CD4-positive, alpha-beta T cell (primary cell): ENCODE measurements at places on chromosomes 6 and 20.

DNA sequence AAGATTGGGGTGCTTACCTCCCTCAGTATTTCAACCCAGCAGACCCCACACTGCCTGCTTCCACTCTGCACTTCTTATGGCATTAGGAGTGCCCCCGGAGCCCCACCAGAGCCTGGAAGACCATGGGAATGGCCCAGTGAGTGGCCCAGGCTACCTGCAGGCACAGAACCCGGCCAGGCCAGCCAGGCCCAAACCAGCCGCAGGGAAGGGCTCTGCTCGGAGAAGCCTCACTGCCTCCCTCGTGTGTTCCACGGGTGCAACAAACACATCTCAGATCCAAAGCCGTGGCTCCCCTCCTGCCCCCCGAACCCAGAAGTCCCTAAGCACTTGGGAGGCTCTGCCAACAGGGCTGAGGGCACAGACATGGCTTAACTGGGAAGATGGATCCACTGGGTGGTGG lies 283.9 kb downstream of the CDH4 start:
- no peak for DNase-seq

DNA sequence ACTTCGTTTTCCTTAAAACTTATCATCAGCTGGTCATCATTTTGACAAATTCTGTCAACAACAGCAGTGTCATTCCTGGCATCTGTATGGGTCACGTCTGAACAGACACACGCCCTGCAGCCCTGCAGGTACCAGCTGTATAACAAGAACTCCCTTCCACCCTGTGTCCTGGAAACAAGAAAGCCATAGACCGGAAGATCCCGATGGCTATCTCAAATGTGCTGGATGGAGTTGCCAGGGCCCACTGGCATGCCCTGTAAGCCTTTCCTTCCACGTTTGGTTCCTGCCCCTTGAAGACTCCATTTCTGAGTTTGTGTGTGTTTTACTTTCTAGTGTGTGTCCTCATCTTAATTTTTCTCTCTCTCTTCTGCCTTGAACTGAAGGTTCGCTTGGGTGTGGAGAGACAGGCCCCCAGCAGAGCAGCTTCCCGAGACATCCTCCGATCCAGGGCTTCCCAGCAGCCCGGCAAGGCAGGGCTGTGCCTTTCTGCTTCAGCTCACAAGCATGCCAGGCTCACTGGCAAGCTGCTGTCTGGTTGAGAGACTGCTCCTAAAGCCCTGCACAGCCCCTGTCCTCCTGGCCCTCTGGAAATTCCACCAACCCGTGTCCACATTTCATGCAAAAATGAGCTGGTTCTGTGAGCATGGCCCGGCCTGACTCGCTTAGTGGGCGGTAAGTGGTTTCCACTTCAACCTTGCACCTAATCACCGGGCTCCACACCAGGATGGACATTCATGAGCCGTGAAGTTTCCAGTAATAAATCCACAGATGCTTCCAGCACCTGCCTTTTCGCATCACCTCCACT lies 8.7 kb downstream of the GFRA4 start:
- DNase-seq: no peak

- DNase-seq: peak; percentile 78
Measured at GRCh38 chr6:137589067-137589848, 95.1 kb upstream of the OLIG3 start.

DNA sequence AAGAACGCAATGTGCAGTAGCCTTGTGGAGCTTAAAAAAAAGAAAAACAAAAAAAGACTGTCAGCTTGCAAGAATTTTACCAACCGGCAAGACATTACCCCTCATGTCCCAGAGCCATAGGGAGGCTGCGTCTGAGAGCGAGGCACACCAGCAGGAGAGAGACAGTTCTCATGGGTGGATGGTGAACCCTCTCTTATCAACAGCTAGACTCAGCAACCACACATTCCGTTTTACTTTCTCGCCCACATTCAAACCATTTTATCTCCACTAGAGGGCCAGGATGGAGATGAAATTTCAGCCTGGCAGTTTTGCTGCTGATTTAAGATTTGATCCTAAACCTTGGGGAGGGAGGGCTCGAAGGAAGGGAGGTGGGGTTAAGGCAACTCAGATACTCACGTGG lies 247.0 kb downstream of the ATXN1 start:
- peak; percentile 7 for DNase-seq

DNA sequence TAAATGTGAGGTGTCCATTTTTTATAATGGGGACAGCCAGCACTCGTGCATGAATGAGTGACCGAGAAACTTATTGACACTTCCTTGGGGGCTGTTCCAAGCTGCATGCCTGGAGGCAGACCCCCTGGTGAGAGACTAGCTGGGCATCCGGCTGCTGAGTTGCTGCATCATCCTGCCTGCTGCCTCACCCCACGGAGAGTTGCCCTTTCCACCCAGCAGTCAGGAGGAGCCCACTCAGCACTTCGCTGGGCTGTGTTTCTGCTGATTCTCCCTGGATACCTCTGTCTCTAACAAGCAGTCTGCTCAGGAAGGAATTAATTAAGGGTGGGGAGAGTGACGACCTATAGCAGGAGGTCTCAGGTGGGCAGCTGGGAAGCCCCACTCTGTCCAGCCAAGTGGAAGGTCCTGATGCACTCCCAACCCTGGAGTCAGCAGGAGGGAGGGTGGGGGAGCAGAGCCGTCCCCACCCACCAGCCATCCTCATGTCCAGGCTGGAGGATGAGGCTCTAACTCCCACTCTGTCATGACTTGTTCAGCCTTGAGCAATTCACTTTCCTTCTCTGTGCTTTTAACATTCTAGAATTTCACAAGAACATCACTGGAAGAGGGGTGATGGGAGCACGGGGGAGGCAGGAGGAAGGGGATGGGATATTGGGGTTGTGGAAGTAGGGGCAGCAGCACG lies 177.3 kb downstream of the LRFN2 start:
- no peak for DNase-seq

GRCh38 chr6:25327432-25327831 lies 48.3 kb downstream of the CARMIL1 start:
- DNase-seq: no peak

- DNase-seq: no peak
Measured at GRCh38 chr6:136158387-136158821, 91.7 kb downstream of the MTFR2 start.

- no peak for DNase-seq
Measured at GRCh38 chr6:105677671-105678475, 275.0 kb upstream of the PREP start.

GRCh38 chr6:120202878-120203277 lies 853.3 kb upstream of the MAN1A1 start:
- DNase-seq: no peak

GRCh38 chr6:39102821-39103136 lies 12.2 kb downstream of the SAYSD1 start:
- DNase-seq: no peak

DNA sequence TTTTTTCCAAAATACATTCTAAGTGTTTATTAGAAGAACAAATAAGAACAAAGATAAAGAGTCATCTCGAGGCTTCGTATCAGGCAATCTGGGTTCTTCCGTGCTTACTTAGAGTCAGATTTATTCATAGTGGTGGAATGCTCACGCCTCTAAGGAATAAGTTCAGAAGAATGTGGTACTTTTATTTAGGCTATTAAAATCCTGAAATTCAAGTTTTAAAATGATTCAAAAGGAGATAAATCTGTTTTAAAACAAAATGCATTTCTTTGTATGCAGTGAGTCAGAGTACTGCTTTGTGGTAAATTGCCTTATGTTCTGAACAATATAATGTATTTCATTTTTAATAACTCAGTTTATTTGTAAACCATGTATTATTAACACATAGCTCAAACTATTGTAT lies 89.1 kb downstream of the FUT9 start:
- no peak for DNase-seq

DNA sequence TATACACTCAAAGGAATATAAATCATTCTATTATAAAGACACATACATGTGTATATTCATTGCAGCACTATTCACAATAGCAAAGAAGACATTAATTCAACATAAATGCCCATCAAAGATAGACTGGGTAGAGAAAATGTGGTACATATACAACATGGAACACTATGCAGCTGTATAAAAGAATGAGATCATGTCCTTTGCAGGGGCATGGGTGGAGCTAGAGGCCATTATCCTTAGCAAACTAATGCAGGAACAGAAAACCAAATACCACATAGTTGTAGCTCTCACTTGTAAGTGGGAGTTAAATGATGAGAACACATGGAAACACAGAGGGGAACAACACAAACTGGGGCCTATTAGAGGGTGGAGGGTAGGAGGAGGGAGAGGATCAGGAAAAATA lies 121.0 kb upstream of the LOC128125822 start:
- DNase-seq: no peak

DNA sequence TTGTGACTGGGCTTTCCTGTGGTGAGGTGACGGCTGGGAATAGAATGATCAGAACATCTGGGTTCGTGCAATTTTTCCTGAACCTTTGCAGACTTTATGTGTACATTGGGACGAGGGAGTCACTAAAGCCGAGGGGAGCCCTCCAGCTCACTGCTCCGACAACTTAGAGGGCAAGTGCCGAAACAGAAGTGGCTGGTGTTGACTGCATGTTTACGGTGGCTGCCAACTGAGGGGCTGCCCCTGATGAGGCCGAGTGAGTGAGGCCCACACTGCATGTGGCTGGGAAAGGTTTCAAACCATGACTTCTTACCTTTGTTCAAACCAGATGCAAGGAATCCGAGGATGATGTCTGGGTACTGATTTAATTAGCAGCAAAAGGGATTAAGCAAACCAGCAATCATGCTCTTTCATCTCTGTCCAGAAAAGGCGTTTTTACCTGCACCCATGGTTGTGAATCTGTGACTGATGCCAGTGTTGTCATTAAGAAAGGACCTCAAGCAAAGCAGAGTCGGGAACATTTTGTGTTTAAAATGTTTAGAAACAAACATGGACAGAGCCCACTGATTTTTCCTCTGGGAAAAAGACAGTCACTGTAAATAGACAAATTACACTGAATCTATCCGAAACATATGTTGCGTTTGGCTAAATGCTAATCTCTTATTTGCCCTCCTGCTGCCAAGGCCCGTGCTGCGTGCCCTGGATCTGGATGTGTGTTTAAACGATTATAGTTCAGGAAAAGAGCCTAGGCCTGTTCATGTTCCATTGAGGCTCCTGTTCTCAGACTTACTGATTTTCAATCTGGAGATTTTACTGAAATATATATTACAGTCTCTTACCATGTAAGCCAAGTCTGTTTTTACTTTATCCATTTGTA lies 105.1 kb downstream of the UST start:
- no peak for DNase-seq

- DNase-seq: no peak
Measured at GRCh38 chr6:165863801-165864200, 200.8 kb upstream of the PDE10A start.

DNA sequence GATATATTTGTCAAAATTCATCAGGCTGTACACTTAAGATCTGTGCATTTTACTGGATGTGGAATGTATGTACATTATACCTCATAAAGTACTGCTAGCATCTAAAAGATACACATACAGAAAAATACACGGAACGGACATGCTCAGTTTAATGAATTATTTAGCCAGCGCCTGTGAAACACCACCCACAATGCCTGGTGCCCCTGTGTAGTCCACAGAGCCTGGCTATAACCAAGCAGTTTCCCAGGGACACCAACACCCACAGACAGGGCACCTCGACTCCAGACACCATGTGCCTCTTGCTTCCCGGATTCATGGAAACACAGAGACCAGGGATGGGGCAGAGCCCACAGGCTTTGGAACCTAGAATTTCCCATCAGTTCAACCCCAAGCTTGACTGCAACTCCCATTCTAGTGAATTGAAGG lies 17.4 kb upstream of the ARMC12 start:
- no peak for DNase-seq

- peak; percentile 57 for DNase-seq
Measured at GRCh38 chr6:27894839-27895762, 17.1 kb downstream of the OR2B2 start.

- DNase-seq: no peak
Measured at GRCh38 chr20:47187450-47188195, 168.9 kb downstream of the ZMYND8 start.

DNA sequence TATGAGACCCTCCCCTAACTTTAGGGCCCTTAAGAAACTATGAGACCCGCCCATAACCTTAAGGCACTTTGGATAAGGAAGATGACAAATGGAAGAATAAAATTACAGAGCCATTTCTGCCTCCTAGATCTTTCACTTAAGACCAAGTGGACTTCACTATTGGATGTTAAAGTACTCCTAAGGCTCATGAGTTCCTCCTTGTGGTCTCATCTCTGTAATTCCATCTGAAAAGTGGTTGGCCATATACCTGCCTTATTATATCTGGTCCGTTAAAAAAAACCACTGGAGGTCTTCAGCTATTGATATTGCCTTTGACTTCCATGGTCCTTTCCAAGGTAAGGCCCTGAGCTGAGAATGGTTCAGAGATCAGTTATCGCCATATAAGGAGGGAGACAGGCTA lies 310.3 kb downstream of the EYA4 start:
- no peak for DNase-seq

- no peak for DNase-seq
Measured at GRCh38 chr20:46991168-46991567, 96.5 kb downstream of the EYA2 start.

- no peak for DNase-seq
Measured at GRCh38 chr20:60428651-60429050, 470.4 kb downstream of the CDH26 start.

GRCh38 chr6:10395171-10395703 lies 19.6 kb downstream of the TFAP2A start:
- no peak for DNase-seq

DNA sequence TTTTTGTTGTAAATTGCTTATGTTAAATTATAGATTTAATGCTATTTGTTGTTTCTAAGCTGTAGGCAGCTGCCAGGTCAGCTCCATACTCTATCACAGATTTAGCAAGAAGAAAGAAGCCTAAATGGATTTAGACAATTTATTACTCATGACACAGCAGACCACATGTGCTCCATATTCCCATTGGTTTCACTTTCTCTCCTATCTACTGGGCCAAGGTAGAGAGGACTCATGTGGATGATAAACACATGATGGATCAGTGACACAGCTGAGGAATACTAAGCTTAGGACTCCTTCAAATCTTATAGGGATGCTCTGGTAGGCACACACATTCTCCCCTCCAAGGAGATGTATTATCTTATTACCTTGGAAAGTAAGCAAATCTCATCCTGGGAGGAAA lies 553.0 kb upstream of the ADGRB3 start:
- no peak for DNase-seq

GRCh38 chr20:45094864-45095574 lies 5.9 kb downstream of the KCNS1 start:
- no peak for DNase-seq

DNA sequence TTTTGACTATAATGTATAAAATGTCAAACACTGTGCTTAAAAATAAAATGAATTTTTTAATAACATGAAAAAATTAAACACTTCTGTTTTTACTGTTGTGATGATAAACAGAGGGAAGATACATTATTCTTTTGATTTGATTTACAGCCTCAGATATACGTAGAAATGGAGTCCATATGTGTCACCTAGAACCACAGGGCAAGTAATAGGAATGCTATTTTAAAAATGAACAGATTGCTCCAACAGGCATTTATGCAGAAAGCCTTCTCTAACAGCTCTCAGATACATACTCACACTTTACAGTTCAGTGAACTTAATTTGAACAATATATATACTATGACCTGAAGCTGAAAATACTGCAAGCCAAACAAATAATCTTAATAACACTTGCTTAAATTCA lies 1551.0 kb downstream of the GRIK2 start:
- no peak for DNase-seq
